ENCODE measurements at places on chromosomes 12 and 14.

- no peak for DNase-seq
These were observed 412.4 kb downstream of the FOXG1 start for GRCh38 chr14:29178971-29179370.

DNA sequence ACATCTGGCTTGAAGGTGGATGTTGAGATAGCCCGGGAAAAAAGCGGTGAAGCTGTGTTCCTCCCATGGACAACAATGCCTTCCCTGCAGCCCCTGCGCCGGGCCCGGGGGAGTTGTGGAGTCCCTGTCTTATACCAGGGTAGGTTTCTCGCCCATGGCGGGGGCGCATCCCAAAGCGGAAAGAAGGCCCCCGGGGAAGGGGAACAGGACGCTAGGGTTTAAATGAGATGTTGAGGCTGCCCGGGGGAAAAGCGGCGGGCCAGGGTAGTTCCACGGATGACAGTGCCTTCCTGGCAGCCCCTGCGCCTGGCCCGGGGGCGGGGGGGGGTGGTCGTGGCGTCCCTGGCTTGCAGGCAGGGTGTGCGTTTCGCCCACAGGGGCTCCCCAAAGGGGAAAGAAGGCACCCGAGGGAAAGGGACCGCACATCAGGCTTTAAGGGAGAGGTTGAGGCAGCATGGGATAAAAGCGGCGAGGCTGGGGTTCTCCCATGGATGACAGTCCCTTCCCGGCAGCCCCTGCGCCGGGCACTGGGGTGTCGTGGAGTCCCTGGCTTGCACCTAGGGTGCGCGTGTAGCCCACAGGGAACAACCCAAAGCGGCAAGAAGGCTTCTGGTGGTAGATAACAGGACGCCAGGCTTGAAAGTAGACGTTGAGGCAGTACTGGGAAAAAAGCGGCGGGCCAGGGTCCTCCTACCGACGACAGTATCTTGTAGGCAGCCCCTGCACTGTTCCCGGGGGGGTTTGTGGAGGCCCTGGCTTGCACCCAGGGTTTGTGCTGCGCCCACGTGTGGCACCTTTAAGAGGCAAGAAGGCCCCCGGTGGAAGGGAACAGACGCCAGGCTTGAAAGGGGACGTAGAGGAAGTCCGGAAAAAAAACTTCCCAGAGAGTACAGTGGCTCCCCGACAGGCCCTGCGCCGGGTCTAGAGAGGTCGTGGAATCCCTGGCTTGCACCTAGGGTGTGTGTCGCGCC is 160.8 kb upstream of the ALG10B start:
- DNase-seq: no peak

DNA sequence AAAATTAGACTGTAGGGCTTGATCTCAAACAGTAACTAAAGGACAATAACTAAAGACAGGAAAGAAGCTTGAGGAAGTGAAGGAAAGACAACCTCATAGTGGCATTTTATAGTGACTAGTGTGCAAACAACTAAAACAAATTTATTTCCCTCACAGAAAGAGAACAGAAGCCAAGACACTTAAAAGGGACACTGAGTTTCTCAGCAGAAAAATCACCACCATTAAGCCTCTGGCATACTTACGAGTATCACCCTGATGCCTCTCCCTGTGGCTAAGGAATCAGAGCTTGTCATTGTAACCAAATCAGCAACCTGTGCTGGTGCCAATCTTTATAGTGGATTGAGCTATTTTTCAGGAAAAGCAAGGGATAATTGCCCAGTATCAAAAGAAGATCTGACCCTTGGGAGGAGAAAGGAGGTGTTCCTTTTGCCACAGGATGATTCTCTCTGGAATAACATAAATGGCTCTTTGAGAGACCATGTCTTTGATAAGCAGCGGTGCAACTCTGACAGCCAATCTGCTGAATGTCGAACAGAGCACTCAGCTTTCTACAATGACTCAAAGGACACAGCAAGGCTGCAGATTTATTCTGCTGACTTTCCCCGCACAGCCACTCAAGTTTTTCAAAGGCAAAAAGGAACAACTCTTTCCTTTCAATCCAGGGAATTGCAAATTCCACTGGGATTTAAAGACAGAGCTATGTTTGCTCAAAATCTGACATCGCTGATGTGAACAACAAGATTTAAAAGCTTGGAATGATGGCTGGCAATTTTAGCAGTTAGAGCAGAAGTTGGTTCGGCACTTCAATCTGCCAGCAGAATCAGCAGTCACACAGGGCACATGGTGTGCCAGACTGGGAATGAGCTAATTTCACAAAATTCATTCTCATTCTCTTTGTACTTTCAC is 34.6 kb downstream of the ATF7 start:
- no peak for DNase-seq

DNA sequence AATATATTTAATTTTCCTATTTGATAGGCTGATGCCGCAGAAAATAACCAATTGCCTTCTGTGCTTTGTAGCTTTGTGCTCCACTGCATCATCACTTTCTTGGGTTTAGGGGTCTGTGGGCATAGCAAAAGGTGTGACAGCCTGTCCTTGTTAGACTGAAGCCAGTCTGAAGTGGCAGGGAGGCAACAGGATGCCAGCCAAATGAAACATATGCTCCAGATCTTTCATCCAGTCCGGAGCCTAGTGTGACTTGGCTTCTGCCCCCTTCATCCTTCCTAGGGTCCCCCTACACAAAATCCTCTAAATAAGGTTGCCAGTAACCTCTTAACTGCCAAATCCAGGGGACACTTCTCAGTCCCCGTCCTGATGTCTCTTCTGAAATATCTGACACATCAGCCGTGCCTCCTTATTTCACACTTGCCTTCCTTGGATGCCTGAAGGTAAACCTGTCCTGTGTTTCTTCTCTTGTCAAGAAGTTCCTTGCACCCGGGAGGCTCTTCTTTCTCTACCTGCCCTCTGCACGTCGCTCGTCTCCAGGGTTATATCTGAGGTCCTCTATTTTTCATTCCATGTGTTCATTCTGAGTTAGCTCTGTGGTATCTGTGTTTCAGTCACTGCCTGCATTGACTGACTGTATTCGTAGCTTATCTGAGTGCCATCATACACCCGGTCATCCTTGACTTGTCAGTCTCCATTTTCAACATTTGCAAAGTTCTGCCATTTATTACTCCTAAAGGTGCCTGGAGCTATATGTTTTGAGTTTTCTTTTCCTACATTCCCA is 47.8 kb downstream of the HMGA2 start:
- DNase-seq: no peak

DNA sequence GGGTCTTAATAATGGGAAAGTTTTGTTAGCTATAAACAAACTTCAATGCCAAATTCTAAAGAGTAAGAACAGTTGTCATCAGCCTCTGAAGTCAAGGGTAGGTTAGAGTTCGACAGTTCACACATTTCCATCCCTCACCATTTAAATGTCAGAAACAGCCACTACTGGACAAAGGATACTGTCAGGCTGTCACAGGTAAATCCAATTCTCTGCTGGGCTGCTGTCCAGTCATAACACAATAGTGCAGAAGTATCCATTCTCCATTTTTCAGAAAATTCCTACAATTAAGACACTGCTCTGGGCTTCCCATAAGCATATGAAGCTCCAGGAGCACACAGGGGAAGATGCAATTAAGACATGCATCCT is 221.4 kb downstream of the RPS29 start:
- no peak for DNase-seq

- no peak for DNase-seq
These were observed 177.8 kb downstream of the KIF26A start for GRCh38 chr14:104316121-104316722.

DNA sequence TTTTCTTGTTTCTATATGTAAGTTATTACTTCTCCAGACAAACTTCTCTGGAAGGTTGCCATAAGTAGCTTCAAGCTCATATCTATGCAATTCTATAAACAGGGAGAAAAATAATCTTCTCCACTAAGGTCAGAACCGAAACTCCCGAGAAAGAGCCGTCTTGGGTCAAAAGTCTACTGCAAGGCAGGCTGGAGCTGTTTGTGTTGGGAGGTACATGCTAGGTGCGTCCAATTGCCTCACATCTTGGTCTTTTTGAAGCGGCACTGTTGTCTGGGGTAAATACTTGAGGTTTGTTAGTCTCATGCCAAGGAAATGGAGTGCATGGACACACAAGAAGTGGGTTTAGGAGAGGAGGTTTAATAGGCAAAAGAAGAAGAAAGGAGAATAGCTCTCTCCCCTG is 674.7 kb upstream of the TMEM132C start:
- DNase-seq: no peak

GRCh38 chr12:125283521-125283920 is 218.3 kb downstream of the AACS start:
- DNase-seq: no peak

GRCh38 chr14:92348154-92348553 is 25.2 kb downstream of the SLC24A4 start:
- DNase-seq: no peak

- no peak for DNase-seq
These were observed 174.1 kb upstream of the RMST start for GRCh38 chr12:97288531-97288930.

DNA sequence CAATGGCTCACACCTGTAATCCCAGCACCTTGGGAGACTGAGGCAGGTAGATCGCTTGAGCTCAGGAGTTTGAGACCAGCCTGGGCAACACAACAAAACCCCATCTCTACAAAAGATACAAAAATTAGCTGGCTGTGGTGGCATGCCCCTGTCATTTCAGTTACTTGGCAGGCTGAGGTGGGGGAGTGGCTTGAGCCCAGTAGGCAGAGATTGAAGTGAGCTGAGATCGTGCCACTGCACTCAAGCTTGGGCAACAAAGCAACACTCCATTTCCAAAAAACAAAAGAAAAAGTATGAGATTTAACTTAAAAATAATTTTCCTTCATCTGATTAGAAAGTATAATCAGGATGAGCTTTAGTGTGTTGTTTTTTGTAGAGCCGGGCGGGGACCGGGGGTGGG is 47.9 kb upstream of the BCAT1 start:
- no peak for DNase-seq

GRCh38 chr12:127078577-127079350 is 1188.2 kb upstream of the TMEM132C start:
- DNase-seq: no peak
